Suppressor macrophage (primary cell): ENCODE measurements at places on chromosomes 5 and 9.

- DNase-seq = peak; percentile 34
These were observed 3.3 kb upstream of the SH2D3C start for GRCh38 chr9:127781806-127782205.

- no peak for DNase-seq
These were observed 280.1 kb downstream of the HSPA4 start for GRCh38 chr5:133331941-133332340.

GRCh38 chr5:8079056-8079455, 210.1 kb downstream of the MTRR start:
- DNase-seq = no peak

DNA sequence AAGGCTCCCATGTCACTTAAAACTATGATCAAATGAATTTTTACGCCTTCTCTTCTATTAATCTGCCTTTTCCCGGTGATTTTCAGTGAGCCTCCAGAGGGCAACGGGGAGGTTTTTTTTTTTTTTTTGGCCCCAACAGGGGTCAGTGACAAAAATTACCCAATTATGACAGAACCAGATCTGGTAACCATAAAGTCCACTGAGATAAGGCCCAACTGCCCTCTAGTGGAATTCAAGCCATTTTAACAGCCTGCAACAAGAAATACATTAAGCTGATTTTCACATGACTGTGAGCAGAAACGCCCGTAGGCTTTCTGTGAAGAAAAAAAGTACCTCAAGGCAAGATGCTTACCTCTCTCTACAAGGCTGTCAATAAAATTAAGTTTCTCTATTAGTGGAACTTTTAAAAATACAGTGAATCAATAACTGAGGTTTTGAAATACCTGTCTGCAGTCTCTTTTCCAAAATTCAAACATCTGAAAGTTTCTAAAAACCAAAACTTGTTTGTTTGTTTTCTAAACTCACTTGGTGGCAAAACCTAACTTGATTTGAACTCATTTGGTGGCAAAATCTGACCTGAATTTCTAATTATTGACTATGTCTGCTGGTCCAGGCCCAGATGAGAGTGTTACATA, 49.7 kb upstream of the FST start:
- peak; percentile 23 for DNase-seq

DNA sequence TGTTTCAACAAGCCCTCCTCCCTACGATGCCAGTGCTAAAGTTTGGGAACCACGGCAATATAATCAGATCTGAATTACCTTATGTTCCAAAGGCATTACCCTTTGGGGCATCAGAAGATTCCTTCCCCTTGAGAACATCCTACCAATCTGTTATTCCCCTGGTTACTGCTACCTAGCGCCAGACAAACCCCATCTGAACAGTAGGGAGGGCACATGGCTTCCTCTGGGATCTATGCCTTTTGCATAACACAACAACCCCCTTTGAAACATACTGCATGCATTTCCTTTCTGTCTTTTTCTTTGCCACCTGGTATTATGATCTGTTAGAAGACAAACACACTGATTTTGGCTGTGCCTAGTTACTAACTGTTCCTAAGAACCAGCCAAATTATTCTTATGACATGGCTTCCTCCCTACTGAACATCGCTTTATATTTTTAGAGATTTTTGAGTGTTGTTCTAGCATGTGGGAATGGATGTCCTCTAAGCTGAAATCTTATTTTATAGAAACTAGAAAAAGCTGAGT, 103.9 kb upstream of the DAPK1 start:
- DNase-seq = no peak

DNA sequence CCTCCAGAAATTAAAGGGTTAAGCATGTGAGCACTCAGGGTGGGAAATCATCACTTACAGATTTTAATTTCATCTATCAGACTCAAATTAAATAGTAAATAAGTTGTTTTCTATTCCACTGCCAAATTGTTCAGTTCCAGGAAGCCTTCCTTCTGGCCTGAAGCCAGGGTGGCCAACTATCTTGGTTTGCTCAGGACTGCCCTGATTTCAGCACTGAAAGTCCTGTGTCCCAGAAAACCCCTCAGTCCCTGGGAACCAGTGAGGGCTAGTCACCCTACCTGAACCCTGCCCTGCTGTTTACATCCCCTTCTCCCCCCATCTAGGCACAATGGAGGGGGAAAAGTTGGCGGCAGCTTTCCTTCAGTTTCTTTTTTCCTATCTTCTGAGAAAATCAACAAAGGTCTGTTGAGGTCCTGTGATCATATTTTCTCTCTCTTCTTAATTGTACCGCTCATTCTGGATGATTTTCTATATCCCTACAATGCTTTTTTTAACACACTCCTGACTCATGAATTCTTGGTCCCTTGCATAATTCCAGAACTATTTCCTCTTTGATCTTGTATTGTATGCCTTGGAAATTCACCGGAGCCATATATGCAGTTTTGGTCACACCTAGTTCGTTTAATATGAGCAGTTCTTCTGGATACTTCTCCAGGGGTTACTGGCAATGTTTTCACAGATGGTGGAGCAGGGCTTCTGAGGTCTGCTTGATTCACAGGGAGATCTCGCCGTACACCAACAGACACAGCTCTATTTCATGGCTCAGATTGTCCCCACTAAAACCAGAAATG, 103.8 kb downstream of the MAP1B start:
- DNase-seq = no peak

- DNase-seq = no peak
These were observed 27.2 kb upstream of the MED10 start for GRCh38 chr5:6405591-6405990.

GRCh38 chr9:69199769-69200470, 25.8 kb downstream of the TJP2 start:
- peak; percentile 40 for DNase-seq

DNA sequence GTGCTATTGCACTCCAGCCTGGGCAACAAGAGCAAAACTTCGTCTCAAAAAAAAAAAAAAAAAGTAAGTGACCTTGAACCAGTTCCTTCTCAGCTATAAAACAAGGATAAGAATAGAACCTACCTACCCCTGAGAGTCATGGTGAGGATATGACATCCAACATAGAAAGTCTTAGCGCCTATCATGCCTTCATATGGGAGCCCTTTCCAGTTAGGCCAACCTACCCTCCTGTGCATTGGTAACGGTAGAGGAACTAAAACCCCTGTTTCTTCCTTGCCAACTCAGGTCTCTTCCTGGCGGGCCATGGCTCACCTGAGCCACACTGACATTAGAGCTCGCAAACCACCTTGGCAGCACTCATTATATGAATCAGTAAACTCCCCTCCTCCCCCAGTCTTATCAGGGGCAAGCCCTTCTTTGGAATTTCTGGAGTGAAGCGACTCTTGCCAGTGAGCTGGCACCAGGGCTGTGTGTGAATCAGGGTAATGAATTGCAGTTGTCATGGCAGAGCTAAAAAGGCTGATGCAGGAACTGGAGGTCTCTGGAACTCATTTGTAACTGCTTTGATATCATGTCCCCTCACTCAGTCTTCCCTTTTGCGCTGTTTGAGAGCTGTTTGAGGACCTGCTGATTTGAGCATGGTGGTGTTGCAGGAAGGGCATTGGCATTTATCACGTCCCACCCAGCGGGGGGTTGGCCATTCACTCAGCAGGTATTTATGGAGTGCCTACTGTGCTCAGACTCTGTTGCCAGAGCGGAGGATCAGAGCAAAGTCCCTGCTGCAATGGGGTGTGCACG, 10.3 kb downstream of the WWC1 start:
- DNase-seq = no peak

DNA sequence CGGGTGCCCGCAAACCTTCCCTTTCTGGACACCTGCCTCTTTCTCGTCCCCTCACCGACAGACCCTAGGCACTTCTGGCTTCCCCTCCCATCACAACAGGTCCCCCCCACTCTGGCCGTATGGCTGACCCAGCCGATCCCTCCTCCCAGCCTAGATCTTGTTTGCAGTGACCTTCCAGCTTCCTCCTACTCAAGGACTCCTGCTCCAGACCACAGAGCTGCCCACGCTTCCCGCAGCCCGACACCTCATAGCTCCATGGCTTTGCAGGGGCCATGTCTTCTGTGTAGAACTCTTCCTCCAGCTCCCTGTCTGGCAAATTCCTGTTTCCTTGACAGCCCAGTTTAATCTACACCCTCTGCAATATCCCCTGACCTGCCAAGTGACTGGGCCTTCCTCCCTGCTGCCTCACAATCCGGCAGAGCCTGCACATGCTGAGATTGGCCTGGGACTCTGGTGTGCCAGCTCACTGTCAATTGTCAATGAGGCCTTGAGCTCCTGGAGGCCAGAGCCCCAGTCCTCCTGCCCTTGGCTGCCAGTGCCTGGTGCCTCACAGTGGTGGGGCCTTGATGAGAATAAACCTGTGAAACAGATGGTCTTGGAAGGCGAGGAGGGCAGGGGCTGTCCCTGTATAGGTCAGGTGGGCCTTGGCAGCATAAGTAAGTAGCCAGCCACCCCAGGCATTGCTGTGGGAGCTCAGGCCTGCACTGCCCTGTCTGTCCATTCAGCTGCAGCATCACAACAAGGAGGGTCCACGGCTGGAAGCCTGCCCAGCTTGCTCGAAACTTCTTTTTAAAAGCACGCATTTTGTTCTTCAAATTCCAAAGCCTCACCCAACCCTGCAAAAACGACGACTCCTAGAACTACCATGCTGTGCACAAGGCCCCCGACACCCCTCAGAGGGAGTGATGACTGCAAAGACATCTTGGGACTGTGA, 50.5 kb downstream of the GADD45G start:
- peak; percentile 73 for DNase-seq

DNA sequence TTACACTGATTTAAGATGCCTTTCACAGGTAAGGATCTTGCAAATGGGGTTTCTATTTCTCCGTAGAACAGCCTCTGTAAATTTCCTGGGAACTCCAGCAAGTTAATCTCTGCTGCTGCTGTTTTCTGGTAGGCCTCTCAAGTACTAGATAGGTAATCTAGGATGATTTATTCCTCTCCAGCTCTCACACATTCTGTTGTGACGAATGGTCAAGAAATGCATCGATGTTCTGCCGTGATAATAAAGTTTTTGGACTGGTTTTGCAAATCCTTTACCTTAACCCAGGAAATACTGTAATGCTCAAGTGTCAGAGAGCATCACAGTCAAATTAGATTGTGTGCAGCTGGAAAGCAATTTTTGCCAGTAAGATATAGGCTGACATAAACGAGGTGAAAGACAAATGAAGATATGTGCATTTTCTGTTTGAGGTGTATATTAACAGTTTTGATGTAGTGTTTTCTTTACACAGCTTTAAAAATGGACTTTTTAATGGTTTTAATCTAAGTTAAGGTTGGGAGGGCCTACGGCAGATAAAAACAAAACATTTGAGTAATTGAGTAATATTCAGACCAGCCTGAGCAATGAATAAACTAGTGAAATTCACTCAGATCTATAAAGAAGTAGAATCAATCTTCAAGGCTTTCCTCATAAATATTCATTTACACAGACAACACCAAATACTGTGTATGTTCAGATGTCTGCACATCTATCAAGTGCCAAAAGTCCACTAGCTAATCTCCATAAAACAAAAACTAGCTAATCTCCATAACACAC, 300.6 kb upstream of the EDIL3 start:
- DNase-seq = no peak

DNA sequence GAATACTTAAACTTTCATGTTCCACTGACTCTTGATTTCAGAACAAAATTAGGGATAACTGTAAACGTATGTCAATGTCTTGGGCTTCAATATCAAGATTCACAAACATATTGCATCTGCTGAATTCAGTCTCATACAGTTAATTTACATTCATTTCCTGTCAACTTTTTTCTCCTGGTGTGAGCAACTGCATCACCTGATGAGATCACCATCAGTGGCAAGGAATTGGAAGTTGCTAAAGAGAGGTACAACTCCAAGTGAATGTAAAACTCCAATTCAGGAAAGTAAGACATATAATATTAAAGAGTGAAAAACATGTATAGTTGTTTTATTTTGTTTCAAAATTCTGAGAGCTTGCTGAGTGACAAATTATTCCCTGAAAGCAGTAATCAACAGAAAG, 1336.2 kb upstream of the C9orf72 start:
- no peak for DNase-seq

- DNase-seq = no peak
These were observed 40.6 kb downstream of the DENND4C start for GRCh38 chr9:19271081-19271480.

GRCh38 chr5:132263548-132264261, 6.2 kb downstream of the PDLIM4 start:
- peak; percentile 50 for DNase-seq

- no peak for DNase-seq
These were observed 72.9 kb downstream of the ARHGEF37 start for GRCh38 chr5:149654231-149654630.

DNA sequence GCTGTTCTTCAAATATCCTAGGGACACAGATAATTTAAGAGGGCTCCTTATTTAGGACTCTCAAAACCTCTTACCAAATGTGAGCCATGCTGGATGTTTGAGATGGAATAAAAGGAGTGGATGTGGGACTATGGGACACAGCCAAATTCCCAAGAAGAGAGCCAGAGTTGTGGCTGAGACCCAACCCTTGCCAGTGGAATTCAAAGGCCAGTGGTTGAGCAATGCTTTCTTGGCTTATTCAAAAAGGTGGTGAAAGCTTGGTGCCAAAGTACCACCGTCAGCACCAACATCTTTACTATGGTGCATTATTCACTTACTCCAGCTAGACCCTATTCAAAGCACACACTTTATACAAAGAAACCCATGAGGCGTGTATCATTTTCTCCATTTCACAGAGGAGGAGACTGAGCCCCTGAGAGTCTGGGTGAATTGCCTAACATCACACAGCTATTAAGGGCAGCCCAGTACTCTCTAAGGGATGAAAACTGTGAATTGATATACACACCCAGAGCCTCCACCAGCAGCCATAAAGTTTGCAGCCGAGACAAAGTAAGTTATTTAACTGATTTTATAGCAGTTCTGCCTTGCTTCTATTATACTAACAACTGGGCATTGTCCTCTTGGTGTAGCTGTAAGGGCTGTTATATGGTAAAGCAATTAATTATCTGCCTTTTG, 391.7 kb downstream of the ACTL7B start:
- DNase-seq = no peak

GRCh38 chr5:110623874-110624273, 102.6 kb downstream of the TMEM232 start:
- no peak for DNase-seq

DNA sequence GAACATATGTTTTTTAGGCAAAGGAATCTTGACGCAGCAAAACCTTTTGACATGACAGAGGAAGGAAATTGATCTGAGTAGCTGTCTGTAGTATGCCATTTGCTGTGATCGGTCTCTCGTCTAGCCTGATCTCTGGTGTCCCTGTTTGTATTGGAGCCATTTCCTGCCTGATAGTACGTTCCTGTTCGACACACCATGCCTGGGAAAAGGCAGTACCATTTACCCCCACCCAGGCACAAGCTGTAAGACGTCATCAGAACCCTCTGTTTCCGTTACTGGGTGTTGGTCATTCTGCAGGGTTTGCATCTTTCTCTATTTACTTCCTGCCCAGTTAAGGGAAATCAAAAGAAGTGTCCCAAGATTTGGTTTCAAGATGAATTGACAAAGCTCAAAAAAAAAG, 129.7 kb downstream of the CEMIP2 start:
- DNase-seq = peak; percentile 81

DNA sequence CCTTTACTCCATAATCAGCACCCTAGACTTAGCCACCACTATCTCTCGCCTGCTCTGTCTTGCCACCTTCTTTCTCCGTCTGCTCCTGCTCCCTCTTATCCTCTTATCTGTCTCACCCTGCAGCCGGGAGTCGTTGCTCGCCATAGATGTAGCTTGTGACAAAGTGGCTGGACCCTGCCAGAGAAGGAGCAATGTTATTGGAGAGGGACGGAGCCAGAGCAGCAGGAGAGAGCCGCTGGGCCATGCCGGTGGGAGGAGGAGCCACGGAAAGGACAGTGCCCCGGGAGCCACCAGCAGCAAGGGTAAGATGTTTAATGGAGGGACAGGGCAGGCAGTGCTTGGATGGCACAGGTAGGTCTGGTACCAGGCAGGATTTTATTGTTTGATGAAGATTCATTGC, 137.3 kb downstream of the SEC61B start:
- DNase-seq = no peak

- no peak for DNase-seq
These were observed 17.6 kb upstream of the NEURL1B start for GRCh38 chr5:172623313-172623980.
